ENCODE measurements at places on chromosomes 3 and 15.

DNA sequence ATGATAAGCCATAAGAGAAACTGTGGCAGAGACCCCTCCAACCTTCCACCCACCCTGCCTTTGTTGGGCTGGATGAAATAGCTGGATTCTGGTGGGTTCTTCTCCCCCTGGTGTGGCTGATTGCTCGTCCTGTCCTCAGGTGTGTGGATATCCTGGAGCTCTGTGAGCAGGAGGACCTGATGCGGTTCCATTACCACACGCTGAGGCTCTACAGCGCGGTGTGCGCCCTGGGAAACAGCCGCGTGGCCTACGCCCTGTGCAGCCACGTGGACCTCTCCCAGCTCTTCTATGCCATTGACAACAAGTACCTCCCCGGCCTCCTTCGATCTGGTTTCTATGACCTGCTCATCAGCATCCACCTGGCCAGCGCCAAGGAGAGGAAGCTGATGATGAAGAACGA, 306.3 kb upstream of the CHRM5 start:
- DNase-seq: no peak

DNA sequence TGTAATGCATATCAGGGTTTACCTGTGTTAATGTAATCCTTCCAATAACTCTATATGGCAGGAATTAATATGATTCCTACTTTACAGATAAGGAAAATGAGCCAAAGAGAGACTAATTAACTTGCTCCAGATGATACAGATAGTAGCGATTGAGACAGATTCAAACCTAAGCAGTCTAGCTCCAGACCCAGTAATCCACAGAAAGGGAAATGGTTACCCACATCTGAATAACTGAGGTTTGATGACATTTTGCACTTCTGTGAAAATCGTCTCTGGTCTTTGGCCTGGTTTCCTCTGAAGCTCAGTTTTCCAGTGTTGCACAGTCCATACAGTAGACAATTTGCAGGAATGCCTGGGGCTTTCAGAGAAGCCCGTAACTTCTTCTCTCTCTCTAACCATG, 177.1 kb upstream of the UMPS start:
- DNase-seq: no peak

GRCh38 chr3:13160619-13161018, 87.4 kb upstream of the IQSEC1 start:
- no peak for DNase-seq

- no peak for DNase-seq
Measured at GRCh38 chr3:71511037-71511436, 72.5 kb downstream of the FOXP1 start.

- DNase-seq: no peak
Measured at GRCh38 chr15:55282284-55282833, 7.3 kb downstream of the RAB27A start.

DNA sequence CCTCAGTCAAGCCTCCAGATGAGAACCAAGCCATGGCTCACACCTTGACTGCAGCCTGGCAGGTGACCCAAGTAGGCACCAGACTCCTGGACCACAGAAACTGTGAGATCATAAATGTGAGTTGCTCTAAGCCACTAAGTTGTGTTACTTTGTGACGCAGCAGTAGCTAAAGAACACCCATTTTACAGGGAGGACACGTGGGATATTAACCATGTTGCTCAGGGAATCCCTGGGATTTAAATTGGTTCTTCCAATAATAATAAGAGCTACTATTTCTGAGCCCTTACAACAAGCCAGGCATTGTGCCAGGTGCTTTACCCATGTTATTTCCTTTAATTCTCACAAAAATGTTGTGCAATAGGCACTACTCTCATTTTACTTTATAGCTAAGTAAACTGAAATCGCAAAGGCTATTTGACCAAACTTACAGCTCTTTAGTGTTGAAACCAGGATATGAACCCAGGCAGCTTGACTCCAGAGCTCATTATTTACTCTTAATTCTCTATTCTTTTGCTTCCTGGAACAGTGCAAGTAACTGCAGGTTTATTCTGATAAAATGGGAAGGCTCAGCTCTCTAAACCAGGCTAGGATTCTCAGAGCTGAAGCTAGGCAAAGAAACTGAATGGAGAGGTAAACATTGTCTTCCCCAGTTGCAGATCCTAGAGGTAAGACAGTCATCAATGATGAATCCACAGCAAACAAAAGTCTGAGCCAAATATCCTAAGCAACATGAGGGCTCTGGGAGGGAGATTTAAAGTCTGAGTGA, 294.4 kb downstream of the KBTBD8 start:
- no peak for DNase-seq

GRCh38 chr3:141278196-141279076, 46.8 kb downstream of the PXYLP1 start:
- no peak for DNase-seq

DNA sequence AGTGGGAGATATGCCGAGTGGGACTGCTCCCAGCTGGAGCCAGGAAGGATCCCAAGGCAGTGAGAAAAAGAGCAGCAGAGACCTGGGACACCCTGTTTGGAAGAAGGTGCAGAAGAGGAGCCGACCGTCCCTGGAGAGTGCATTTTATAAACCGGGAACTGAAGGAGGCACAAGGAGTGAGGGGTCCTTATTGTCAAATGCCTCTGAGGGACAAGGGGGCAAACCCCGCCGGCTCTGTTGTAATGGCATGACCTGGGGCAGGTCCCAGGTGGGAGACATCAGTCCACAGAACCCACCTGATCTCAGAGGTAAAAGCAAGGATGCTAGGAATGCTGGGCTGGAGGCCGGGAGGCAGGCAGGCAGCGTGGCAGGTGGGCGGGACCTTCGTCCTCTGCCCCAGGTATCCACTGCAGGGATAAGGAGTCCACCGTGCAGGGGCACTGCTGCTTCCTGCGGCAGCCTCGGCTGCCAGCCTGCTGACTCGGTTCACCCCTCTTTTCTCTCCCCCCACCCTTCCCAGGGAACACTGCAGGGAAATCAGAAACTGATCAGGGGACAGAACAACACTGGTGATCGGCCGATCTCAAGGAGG, 26.9 kb downstream of the ADAMTS17 start:
- no peak for DNase-seq

DNA sequence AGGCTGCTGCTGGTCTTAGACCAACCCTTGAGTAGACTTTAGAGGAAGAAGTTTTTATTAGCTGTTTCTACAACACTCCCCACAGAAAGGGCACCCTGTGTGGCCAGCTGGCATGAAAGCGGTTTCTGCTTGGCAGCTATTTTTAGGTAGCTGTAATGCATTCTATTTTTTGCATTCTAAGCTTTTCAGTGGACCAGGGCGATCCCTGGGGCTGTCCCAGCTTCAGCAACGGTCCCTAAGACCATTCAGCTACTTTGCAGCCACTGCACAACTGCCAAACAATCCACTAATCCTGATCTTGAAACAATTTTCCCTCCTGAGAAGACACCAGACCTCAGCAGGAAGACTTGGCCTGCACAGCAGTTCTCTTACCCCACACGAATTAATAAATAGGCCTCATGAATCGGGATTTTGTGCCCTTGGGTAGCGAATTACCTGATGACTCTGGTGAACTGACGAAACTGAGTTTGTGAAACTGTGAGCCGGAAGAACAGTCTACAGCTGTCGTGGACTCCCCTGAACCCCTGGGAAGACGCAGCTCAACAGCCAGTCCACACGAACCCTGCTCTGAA, 14.6 kb upstream of the TFRC start:
- DNase-seq: peak; percentile 72

DNA sequence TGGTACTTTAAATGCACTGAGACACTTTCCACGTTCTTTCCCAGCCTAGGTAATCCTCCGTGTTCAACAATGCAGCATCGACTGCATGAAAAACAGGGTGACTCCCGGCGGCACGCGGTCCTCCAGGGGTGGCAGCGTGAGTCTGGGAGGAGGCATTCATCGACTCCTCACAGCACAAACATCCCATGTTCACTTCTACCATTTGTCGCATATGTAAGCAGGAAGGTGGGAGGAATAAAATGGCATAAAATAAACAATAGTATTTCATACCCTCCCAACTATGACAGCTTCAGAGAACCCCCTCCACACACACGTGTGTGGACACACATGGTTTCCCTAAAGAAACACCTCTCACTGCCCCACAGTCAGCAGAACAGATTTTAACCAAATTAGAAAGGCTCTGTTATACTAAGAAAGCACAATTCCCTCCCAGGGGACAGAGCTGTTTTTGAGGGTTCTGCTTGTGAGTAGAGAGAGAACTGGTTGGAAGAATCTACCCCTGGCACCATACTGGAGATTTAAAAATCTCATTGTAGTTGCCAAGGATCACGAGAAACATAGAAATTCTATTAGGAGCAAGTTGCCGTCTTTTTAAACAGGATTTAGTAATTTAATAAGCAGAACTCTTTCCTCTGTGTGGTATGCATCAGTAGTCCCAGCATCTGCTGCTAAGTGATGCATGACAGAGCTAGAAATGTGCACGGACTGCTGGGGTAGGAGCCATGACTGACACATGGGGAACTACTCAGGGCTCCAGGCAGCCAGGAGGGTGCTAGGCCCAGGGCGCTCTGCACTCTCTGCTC, 6.0 kb downstream of the FAM43A start:
- DNase-seq: no peak

DNA sequence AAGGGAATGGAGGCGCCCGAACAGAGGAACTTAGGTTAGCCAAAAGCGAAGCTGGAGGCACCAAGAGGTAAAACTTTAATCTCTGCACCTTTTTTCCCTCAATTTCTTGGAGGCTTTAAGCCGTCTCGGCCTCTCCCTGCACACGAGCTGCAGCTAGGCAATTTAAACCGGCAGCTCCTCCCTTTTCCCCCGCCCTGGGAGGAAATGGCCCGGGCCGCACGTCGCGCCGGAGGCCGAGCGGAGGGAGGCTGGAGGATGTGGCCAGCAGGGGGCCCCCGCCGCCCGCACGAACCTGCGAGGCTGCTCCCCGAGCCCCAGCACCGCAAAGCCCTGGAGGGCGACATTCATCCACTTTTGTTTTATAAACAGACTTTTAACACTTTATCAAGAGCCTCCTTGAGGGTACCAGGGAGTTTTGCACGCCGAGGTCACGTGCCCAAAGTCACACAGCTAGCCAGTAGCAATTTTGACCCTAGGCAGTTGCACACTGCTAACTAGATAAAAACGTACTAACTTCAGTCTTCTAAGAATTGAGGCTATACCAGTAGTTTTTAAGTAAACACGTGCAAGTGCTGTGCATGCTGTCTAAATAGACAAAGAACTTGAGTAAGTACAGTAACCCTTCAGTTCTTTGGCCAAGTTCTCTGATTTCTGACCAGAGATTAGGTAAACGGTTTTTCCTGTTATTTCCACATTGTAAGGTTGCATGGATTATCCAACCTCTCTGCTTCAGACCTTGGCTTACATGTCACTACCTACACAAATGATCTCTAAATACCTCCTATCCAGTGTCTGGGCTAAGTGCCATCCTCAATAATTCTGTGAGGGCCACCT, 668 bp upstream of the XXYLT1 start:
- DNase-seq: peak; percentile 93

DNA sequence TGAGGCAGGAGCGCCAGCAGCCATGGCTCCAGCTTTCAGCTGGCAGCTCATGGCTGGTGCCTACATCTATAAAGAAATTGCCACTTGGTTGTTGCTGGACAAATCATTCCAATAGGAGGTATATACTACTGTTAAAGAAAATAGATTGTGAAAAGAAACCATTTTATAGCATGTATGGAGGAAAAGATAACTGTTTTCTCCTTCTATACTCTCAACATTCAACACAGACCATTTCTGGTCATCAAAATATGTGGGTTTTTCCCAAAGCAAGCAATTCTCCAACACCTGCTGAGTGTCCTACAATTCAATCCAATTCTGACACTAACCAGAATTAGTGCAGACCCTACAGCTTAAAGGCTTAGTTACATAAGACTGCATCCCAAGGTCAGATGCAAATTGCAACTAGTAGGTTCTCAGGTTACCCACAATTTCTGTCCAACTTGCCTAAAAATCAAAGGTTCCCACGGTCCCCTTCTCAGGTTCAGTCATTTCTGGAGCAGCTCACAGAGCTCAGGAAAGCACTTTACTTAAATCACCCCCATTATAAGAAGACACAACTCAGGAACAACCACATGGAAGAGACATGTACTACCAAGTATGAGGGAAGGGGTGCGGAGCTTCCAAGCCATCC, 42.4 kb upstream of the STRIT1 start:
- DNase-seq: no peak

DNA sequence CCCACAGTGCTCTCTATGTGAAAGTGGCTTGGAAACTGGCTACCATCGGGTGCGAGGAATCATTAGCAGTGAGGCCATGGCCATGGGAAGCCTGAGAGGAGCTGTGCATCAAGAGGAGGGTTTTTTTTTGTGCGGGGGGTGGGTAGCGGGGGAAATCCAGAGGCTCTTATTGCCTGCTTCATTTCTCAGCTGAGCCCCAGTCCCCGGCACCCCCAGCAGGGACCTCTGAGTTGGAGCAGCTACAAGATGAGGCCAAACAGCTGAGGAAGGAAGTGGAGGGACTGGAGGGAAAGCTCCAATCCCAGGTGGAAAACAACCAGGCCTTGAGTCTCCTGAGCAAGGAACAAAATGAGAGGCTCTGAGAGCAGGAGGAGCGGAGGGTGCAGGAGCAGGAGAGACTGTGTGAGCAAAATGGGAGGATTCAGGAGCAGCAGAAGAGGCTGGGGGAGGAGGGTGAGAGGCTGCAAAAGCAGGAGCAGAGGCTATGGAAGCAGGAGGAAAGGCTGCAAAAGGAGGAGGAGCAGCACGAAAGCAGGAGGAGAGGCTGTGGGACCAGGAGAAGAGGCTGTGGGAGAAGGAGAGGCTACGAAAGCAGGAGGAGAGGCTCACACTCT, 76.7 kb downstream of the ADAMTS7 start:
- DNase-seq: no peak

DNA sequence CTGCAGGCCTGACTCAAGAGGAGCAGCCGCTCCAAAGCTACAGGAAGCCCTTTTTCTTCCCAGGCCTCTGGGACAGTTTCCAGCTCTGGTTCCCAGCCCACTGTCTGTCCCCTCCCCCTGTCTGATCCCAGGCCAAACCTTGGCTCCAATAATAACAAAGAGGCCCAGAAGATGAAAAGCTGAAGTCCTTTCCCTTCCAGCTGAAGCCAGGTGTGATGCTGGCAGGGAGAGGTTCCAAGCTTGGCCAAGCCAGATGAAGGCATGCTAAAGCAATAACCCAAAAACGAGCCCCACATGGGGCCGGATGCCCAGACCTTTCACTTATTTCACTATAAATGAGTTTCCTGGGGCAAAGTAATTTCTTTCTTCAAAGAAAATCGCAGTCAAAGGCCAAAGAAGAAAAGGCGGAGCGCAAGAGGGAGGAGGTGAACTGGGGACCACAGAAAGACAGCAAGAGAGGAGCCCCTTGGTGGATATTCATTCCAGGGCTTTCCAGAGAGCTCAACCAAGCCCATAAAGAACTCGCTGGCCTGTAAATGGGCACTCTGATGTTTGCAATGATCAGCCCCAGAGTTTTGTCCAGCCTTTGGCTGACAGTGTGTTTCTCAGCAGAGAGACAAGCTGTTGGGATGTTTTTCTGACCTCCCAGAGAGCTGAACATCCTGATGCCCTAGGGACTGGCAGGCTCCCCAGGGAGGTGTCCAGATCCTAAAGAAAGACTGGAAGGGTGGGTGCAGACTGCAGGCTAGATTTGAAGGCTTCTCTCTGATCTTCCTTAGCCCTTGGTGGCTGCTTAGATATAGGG, 157.6 kb downstream of the UACA start:
- peak; percentile 65 for DNase-seq

- no peak for DNase-seq
Measured at GRCh38 chr3:14139771-14140170, 14.9 kb downstream of the TMEM43 start.

GRCh38 chr3:72181251-72181650, 396.3 kb upstream of the PROK2 start:
- no peak for DNase-seq
